Dermis blood vessel endothelial cell (primary cell): ENCODE measurements at places on chromosomes 6 and 20. TPM values are rescaled to one million over a fixed set of nuclear protein-coding genes. Genes with fewer than 3 reads are reported as not detected.

DNA sequence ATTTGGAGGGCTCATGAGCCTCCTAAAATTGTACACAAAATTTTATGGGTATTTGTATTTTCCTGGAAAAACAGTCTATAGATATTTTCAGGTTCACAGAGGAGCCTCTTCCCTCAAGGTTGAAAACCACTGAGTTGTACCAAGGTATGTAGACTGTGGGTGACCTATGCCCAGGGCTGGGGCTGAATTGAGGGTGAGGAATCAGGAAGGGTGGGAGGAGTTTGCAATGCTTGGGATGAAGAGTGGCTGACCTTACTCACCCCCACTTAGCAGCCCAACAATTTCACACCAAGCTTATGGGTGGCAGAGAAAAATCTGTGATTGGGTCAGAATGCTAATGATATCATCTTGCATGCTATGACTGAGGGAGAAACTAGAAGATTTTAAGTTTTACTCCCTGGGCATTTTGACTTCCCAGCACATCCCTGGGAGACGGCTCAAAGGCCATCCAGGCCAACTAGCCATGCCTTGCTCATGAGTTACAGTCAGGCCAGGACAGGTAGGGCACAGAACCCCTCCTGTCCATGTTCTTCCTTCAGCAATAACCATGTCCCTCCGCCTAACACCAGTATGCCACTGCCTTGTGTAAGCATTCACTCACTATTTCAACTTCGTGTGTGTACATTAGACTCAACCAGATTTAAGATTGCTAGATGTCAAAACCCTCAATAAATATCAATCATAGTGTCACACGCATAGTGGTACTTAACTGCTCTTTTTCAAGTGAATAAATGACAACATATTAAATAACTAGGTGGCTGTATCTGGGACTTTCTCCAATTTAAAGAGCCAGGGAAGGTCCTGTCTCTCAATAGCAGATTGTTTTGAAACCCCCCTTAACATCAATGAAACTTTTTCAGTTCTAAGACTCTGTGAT lies 16.6 kb downstream of the ADTRP start:
- no peak for DNase-seq

GRCh38 chr20:39627765-39628164 lies 665.6 kb downstream of the DHX35 start:
- no peak for DNase-seq

DNA sequence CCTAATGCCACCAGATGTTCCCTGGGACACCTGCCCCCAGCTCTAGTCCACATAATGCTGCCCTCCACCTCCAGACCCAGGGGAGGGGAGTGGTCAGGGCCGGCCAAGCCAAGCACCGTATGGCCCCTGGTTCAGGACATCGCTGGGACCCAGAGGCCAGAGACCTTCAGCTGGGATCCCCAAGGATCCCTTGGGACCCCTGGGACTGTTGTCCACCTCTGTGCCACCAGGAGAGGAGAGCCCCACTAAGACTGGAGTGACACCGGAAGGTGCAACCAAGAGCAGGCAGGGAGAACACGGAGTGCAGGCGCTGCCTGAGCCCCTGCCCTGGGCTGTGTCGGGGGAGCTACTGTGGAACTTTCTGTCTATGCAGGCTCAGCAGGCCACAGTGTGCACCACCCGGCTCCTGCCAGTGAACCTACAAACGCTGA lies 43.6 kb downstream of the CTCFL start:
- DNase-seq = no peak

DNA sequence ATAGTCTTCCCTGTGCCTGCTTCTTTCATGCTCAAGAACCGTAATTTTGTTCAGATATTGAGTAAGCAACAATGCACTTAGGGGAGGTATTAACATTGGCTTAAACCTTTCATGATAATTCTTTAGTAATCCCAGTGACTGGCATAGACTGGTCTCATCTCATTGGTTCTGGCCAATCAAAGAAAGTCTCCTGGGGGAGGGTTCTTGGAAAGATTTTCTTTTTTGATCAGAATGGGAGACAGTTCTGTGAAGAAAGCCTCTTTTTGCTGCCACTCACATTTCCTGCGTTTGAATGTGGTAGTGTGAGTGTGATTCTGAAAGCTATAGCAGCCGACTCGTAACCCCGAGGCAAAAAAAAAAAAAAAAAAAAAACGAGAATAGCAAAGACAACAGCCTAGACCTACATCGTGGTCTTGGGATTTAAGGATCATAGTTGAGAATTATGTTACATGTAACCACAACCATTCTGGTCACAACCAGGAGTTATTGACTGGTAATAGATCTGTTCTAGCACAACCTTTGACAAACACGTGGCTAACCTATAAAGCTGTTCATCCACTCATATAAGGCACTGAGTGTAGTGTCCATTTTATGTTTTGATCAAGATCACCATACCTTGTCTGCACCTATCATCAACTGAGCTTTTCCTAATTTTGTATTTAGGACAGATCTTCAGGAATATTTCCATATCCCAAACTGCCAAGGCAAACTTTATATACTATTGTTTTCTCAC lies 15.1 kb upstream of the TMEM217 start:
- DNase-seq = no peak

- no peak for DNase-seq
These were observed 115.4 kb downstream of the FAM120B start for GRCh38 chr6:170421921-170422320.

- DNase-seq = peak; percentile 78
These were observed 93.7 kb downstream of the TCP11 start for GRCh38 chr6:35047265-35048011.

GRCh38 chr20:45044084-45044573 lies 56.8 kb downstream of the KCNS1 start:
- peak; percentile 89 for DNase-seq

DNA sequence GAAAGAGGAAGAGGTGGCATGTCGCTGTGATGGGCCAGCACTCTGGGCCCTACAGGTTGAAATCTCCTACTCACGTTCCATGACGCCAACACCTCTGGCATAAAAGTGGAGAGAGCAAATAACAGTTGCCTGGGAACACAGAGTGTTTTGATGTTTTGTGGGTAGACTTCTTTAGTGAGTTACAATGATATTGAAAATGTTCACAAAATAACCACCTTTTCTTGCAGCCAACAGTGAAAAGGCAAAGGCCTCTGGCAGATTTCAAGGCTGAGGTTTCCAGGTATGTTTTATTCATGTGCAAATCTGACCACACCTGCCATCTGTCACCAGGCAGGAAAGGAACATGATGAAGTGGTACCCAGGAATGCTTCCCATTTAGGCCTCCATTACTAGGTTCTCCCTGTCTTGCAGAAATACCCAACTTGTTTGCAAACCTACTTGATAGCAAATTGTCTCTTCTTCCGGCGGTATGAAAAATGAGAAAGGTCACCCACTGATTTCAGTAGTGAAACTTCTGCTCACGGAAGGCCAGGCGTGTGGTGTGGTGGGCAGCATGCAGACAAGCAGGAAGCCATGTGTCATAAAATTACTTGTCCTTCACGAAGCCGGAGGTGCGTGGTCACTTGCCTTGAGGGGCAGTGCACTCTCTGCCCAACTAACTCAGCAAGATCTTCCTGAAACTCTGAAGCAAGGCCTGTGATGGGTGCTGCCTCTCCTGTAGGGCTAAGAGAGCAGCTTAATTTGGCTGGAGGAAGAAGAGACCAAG lies 299.1 kb upstream of the PRDM1 start:
- no peak for DNase-seq

GRCh38 chr20:50353289-50353961 lies 156.8 kb upstream of the PTPN1 start:
- no peak for DNase-seq

GRCh38 chr6:162157167-162157870 lies 570.2 kb downstream of the PRKN start:
- no peak for DNase-seq

GRCh38 chr6:10180138-10181074 lies 234.5 kb downstream of the TFAP2A start:
- DNase-seq = no peak

Gene TXLNB
- total RNA-seq = 0.68 and 0.74 TPM in 2 replicates

Gene SIRPD
- not detected in 2 replicates for total RNA-seq

Gene GSTA3
- total RNA-seq = not detected in 2 replicates

DNA sequence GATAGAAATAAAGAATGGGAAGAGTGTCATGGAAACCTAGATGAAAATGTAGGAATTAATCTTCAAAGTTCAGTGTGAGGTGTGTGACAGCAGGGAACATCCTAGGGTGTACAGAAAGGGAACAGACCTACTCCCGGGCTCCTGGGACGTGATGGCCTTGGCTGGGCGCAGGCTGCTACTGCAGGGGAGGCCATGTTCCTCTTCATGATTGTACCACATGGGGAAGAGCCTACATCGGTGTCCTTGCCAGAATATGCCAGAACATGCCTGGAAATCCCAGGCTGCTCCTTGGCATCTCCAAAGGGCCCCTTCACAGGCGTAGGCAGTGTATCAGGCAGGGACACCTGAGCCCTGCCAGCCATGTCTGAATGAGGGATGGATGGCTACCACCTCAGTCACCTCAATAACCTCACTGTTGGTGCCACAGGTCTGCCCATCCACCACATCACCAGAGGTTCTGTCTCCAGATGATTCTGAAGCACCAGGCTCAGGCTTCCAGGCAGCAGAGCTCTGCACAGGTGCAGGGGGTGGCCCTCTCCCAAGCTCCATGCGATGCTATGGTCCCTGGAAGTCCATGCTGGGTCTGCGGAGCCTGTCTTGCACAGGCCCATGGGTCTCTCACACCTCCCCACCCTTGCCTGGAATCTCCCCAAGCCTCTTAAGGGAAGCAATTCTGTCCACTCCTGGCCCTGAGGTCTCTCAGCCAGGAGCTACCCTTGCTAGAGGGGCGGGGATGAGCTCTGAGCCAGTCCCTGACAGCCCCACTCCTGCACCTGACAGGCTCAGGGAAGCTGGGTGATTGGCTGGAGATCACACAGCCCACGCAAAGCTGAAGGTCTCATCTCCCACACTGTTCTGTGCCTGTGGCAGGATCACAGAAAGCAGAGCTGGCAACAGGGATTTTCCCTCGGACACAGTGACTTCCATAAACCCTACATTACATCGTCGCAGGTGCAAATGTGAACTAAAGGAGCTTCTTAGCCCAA lies 20.2 kb downstream of the RAMACL start:
- no peak for DNase-seq

DNA sequence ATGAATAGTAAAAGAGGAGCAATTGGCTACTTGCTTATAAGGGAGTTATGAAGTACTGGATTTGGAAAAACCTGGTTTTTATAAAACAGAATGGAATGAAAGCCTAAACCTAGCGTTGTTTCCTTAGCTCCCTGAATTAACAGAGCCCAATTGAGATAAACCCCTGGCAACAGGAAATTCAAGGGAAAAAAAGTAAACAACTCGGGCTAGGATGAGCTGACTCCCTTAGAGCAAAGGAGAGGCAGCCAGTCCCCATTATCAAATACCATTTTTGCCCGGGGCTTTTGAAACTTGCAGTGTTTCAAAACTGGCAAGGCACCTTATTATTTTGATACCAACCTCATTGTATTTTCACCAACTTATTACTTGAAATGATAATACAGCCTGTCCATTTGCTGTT lies 587.5 kb downstream of the CD109 start:
- DNase-seq = no peak

DNA sequence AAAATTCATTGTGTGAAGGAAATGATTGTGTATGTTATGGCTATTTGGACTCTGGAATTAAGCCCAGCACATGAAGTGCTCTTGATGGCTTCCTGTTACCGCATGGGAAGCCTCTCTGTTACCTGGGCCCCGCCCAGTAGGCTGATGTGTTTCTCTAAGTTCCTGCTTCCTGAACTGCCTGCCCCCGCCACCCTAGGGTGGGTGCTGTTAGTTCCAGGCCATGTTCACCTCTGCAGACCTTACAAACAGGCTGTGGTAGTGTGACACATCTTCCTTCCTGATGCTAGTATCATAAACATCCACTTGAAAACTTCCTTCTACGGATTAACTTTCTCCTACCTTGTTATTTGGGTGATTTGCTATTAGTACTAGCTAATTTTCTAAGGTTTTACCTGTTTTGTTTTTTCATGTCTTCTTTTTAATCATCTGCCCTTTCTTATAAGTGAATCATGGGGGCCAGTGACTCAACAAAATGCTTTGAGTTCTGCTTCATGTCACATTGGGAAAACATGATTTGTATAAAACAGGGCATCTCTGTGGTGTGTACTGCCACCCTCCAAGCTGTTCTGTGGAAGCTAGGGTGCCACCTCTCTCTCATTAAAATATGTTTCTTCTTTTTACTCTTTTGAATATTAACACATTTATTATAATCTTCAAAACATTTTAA lies 40.6 kb downstream of the SH3BGRL2 start:
- DNase-seq = peak; percentile 72

DNA sequence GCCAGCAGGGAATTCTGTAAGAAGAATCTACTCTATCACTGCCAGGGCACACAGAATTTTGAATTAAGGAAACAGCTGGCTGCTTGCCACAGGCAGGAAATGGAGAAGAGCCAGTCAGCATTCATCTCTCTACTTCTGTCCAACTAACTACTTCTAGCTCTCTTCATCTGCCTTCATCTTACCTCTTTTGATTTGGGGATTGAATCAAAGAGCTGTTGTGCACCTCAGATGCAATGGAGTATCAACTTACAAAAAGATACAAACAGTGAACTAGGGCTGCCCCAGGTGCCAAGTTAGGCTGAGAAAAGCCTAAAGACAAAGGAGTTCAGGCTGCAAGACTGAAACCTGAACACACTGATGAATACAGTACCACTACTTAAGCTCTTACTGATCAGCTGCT lies 82.0 kb downstream of the PTPRK start:
- peak; percentile 46 for DNase-seq

- no peak for DNase-seq
These were observed 128.3 kb upstream of the CARMIL1 start for GRCh38 chr6:25150863-25151262.

Gene NCOA6
- 6.8 and 7.8 TPM in 2 replicates for total RNA-seq

- no peak for DNase-seq
These were observed 5.4 kb upstream of the RAB44 start for GRCh38 chr6:36692220-36692619.

Gene METTL24
- not detected in 2 replicates for total RNA-seq

Gene PPIL6
- 0.34 and 0.65 TPM in 2 replicates for total RNA-seq

DNA sequence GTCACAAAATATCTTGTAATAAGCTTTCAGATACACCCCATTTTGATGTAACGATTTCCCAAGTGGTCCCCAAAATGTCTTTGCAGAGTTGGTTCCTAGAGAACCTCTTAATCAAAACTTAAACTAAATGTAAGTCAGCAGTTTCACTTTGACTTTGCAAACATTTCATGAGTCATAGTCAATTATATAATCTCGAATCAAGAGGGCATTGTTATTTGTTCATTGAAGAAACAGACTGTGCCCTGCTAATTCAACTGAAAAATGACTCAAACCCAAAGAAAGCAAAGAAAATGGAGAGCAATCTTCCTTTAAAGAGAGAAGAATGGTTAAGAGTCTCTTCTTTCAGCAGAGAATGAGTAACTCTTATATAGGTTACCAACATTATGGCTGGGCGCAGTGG lies 58.3 kb downstream of the IPCEF1 start:
- DNase-seq = peak; percentile 69

Gene SLC22A2
- total RNA-seq = not detected in 2 replicates

- no peak for DNase-seq
These were observed 144.4 kb downstream of the PHACTR3 start for GRCh38 chr20:59748619-59749191.
